ENCODE measurements at places on chromosomes 3 and 15.

DNA sequence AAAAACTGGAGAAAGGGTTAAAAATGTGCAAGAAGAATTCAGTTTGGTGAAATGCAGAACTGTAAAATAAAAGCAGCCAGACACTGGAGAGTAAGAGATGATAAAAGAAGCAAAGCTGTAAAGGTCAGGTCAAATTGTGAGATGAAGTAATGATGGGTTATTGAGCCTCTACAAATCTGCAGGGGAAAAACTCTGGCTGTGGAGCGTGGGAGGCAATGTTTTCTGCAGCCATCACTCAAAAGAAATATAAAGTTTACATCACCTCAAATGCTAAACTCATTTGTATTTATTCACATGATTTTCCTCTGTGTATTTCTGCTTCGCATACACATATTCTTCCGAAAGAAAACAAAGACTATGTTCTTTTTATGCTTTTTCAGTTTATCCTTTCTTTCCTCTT lies 158.8 kb upstream of the GPR149 start:
- no peak for DNase-seq

- DNase-seq = no peak
Measured at GRCh38 chr3:94303266-94303665, 240.4 kb downstream of the NSUN3 start.

DNA sequence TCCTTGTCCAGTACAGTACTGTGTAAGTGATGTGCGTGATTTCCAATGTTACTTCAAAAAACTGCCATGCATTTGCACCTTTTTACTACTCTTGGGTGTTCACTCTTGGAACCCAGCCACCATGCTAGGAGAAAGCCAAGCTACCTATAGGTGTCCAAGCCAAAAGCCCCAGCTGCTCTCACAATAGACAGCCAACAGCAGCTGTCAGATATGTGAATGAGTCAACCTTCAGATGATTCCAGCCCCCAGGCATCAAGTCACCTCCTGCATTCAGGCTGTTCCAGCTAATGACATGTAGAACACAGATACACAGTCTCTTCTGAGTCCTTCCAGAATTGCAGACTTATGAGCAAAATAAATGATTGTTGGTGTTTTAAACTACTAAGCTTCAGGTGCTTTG lies 417.7 kb upstream of the TGFBR2 start:
- DNase-seq = no peak

GRCh38 chr3:53227993-53228885 lies 27.6 kb downstream of the TKT start:
- DNase-seq = no peak

DNA sequence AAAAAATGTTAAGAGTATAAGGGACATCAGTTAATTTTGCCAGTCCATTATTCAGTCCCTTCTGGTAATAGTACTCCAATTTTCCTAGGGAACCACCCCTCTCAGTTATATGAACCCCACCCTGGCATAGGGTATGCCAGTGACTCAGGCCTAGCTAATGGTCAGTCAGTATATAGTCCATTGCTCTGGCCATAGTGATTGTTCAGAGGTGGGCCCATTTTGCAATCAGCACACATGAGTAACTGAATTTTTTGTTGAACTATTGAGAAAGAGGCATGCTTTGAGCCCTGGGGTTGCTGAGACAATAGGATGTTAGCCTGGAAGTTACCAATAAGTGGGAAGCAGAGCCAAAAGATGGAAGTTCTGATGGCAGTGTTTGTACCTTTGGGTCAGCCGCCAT lies 4.1 kb downstream of the LRCH3 start:
- no peak for DNase-seq

DNA sequence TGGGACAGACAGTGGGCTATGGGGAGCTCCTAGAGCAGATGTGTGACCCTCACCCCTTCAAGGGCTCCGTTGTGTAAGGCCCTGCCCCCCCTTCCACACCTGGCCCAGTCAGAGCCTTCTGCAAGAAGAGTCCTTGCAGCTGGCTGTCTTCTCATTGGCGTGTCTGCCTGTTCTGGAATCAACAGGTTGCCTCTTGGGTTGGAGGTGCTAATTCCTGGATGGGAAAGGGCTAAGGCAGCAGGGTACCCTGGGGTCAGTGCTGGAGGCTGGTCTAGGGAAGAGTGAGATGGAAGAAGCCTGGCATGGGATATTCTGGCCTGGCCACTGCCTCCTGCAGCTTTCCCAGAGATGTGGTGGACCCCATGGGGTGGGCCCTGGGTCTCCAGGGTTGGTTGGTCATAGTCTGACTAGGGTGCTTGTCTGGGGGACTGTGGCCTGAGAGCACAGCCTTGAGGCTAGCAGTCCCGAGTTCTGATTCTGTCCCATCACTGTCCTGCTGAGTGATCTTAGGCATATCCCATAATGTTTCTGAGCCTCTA lies 5.1 kb downstream of the TEX264 start:
- DNase-seq = no peak

- DNase-seq = no peak
Measured at GRCh38 chr3:11373654-11374053, 101.5 kb downstream of the ATG7 start.

DNA sequence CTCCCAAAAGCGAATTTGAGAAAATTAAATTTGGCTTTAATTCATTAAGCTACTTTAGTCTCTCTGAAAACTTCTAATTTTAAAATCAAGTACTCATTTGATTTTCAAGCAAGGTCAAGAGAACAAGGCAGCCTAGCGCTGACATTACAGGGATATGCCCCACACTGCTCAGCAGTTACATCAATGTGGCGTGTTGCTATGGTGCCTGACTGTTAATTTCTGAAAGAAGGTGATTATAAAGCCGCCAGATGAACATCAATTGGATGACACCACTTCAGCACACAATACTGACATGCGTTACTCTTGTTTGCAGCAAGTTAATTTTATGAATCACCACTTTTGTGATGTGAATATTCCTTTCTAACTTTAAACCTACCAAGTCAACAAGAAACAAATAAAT lies 284.4 kb downstream of the FOXP1 start:
- DNase-seq = no peak

DNA sequence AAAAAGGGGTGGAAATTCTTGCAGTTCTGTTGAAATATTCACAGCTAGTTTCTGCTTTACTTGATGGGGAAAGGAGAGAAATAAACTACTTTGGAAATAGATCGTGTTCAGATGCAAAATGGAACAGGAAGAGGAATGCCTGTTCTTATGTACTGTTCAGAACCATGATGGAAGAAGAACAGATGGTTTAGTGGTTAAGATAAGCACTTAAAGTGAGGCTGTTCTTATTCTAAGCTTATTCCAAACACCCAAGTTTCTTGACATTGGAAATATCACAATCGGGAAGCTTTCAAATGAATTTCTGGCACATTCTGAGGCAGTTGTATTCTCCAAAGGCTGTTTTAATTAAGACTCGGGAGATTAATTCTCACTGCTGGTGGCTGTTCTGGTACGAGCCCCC lies 228.5 kb downstream of the LSAMP start:
- no peak for DNase-seq

- no peak for DNase-seq
Measured at GRCh38 chr15:74723754-74724334, 1.5 kb downstream of the CYP1A1 start.

DNA sequence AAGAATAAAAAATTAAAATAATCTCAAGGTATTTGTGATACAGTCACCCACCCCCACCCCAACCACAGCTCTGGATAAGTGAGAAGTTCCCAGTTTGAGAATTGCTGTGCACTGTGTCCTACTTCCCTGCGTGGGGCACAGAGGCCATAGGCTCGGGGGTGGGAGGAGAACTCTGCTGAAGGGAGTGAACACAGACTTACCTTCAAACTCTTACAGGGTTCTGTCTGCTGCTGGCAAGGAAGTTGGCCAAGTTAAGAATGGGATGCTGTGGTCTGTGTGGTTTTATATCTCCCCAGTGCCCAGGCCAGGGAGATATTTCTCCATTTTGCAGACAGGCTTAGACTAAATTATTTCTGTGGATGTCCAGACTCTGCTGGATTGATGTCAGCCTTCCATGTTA lies 37.6 kb downstream of the SPTSSB start:
- DNase-seq = no peak

DNA sequence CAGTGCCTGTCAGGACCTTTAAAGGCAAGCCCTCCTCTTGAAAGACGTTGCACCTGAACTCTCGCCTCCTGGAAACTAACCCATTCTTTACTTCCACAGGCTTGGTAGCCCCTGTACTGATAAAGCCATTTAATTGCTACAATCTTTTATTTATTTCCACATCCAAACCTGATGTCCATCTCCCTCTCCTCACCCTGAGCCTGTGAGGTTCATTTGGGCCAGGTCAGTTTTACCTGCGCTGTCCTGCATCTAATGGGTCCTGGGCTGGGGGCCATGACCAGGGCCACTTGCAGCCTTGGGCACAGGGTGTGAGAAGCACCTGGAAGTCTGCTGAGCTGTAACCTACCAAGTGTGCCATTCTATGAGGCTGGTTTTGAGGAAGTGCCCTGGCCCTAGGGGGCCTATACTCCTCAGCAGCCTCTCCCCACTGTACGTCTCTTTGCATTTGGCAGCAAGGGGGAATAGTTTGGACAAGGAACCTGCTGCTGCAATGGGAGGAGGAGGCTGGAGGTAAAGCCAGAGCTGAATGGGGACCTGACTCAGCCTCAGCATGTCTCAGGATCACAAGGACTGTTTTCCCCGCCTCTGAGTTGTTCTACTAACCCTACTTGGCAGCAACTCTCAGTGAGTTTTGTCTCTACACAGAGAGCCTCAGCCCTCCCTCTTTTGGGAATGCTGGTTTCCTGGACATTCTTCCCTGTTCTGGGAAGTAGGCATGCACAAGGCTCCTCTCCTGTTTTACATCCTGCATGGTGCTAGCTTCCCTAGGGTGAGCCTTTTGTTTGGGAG lies 53.8 kb downstream of the WDR76 start:
- DNase-seq = no peak

- no peak for DNase-seq
Measured at GRCh38 chr15:38226608-38227266, 25.9 kb upstream of the SPRED1 start.

DNA sequence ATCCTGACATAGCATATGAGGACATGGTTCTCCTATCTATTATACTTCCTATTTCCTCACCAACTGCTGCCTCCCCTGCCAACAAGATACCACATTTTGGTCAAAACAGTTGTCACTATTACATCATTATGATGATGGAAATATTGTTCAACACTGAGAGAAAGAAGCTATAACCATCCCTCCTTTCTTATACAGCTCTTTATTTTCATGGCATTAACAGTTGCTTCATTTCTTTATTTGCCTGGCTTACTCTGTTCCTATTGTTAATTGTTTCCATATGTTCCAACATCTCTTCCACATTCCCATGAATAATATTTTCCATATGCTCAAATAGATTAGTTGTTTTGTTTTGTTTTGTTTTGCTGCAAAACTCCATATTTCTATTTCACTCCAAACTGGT lies 40.8 kb upstream of the FILIP1L start:
- DNase-seq = no peak

GRCh38 chr15:88249220-88249619 lies 7.3 kb downstream of the NTRK3 start:
- no peak for DNase-seq

DNA sequence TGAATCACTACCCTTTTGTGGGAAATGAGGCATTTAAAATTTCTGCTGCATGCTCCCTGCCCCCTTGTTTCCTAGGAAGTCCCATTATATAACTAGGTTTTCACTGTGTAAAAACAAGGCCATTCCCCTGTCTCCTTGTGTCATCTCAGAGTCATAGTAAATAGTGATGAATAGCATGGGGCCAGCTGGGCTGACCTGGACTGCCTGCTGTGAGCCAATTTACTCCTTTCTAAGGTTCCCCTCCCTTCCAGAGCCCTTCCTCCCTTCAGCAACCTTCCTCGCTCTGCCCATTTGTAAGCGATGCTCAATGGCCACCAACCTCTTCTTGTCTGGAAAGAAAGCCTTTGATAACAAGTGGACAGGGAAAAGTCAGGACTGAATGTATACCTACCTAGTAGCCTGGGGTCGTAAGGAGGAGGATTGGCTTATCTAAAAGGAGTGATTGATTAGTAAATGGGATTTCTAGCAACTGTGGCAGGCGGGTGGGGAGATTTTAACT lies 11.7 kb downstream of the ITGA11 start:
- DNase-seq = no peak

- no peak for DNase-seq
Measured at GRCh38 chr3:177418787-177419186, 221.5 kb upstream of the TBL1XR1 start.

DNA sequence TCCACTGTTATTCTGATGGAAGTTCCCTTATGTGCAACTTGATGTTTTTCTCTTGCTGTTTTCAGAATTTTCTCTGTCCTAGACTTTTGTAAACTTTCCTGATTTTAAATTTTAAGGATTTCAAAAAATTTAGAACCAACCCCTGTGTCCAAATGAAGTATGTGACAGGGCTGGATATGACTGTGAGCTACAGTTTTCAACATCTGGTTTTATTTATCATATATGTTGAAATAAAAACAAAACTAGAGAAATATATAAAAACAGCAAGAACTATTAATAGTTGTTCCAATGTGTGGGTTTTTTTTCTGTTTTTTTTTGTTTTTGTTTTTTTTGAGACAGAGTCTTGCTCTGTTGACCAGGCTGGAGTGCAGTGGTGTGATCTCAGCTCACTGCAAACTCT lies 47.4 kb upstream of the PSMD6 start:
- no peak for DNase-seq

DNA sequence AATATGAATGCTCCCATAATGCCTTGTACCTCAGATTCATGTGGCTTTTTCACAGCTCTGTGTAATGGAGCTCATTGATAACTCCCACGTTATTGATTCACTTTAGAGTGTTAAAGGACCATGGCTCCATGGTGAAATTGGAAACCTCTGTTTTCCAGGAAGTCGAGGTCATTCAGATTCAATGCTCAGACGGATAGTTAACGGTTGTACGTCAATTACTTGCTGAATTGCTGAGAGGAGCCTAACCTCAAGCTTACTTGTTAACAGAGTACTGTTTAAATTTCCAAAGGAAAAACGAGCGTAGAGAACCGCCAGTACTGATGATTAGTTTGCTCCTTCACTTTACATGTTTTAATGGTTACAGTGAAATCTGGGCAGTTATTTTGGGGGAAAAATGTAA lies 11.1 kb downstream of the ABHD17C start:
- DNase-seq = no peak

GRCh38 chr15:73298522-73299245 lies 70.1 kb downstream of the HCN4 start:
- DNase-seq = no peak

Data from stimulated activated CD8-positive, alpha-beta memory T cell treated with anti-CD3 and anti-CD28 coated beads, Interleukin-4, amount 100 ng/mL, for 4 hours (primary cell).